ENCODE measurements at places on chromosomes 16 and 17.

GRCh38 chr17:28982131-28982793, 23.6 kb downstream of the SEZ6 start:
- peak; percentile 60 for DNase-seq

DNA sequence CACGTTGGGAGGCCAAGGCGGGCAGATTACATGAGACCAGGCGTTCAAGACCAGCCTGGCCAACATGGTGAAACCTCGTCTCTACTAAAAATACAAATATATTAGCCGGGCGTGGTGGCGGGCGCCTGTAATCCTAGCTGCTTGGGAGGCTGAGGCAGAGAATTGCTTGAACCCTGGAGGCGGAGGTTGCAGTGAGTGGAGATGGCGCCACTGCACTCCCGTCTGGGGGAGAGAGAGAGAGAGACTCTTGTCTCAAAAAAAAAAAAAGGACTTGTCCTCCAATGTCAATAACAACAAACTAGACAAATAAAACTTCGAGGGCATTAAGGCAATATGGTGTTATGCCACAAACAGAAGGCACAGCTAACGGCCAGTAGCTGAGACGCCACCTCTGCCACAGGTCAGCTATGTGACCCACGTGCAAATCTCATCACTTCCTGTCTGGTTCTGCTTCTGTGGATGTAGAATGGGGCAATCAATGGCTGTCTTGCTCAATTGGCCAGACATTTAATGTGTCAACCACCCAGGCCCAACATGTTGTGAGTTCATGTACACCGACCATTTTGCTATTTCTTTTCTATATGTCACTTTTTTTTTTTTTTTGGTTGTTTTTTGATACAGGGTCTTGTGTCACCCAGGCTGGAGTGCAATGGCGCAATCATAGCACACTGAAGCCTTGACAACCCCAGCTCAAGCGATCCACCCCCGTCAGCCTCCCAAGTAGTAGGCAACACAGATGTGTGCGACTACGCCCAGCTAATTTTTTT, 834 bp upstream of the TXNDC11 start:
- no peak for DNase-seq

GRCh38 chr17:79994602-79995001, 41.1 kb downstream of the TBC1D16 start:
- no peak for DNase-seq

DNA sequence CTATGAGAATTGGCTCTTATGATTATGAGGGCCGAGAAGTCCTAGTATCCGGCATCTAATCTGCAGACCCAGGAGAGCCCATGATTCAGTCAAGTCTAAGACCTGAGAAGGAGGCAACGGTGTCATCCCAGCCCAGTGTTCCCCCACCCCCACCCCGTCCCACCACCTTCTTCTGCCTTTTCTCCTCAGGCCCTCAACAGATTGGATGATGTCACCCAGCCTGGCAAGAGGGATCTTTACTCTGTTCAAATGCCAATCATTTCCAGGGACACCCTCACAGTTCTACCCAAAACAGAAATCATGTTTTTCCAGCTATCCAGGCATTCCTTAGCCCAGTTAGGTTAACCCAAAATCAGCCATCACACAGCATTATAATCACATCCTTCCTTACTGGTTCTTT, 10.0 kb upstream of the GAA start:
- no peak for DNase-seq

DNA sequence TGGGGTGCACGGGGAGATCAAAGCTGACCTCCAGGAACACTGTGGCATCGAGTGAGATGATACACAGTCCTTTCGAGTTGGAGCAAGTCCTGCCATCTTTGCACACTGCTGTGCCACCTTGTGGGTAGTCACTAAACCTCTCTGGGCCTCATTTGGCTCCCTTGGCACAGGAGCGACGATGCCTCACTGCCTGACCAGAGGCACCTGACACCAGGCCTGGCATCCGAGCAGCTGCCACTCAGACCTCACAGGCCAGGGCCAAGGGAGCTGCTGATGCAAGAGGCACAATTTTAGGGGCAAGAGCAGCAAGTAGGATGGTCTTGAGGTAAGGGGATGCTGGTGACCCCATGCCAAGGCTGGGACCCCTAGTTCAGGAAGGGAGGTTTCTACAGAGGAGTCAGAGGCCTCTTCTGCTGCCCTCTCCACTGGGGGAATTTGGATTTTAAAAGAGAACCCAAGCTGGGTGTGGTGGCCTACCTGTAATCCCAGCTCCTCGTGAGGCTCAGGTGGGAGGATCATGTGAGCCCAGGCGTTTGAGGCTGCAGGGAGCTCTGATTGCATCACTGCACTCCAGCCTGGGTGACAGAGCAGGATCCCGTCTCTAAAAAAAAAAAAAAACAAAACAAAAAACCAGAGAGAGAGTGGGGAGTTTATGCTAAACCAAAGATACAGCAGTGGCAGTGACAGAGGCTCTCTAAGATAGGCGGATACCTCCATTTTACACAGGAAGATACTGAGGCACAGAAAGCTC, 6.7 kb upstream of the ADGRG1 start:
- DNase-seq: no peak

- no peak for DNase-seq
Observed at GRCh38 chr17:7308625-7309433, 1.4 kb downstream of the EIF5A start.

DNA sequence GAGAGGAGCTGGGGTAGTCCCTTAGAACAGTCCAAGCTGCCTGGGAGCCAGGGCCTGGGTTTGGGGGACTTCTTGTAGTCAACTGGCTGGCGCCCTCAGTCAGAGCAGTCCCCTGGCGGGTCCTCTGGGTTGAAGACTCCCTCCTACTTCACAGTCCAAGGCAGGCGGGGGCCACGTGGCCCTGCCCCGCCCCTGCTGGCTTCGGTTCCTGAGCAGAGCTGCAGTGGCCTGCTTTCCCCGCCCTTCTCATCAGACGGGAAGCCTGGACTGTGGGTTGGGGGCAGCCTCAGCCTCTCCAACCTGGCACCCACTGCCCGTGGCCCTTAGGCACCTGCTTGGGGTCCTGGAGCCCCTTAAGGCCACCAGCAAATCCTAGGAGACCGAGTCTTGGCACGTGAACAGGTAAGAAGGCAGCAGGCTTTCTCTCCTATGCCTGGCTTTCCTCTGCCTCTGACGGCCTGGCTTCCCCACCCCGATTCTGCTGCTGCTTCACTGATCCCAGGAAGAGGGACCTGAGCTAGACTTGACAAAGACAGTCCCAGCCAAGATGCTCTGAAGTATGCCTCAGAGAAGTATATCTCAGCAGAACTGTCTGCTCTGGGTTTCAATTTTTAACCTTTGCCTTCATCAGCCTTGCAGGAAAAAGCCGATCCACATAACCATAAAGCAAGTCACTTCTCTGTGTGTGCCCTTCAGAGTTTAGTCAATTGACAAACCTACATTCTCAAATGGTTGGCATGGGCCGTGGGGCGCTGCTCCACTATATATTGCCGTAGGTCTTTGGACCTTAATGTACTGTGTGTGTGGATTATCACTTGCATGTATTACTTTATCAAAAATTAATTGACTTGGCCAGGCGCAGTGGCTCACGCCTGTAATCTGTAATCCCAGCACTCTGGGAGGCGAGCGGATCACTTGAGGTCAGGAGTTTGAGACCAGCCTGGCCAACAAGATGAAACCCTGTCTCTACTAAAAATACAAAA, 56.3 kb downstream of the SF3B3 start:
- DNase-seq: no peak

DNA sequence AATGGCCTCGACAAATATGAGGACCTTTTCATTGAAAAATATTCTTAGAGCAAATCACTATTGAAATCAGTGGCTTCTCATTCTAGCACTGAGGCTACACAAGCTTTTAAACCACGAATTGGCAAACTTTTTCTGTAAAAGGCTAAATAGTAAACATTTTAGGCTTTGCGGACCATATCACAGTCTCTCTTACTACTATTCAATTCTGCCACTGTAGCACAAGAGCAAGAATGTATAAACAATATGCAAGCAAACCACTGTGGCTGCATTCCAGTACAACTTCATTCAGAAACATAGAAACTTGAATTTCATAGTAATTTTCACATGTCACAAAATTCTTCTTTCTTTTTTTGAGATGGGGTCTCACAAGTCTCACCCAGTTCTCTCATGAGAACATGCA, 49.1 kb downstream of the PHLPP2 start:
- no peak for DNase-seq

DNA sequence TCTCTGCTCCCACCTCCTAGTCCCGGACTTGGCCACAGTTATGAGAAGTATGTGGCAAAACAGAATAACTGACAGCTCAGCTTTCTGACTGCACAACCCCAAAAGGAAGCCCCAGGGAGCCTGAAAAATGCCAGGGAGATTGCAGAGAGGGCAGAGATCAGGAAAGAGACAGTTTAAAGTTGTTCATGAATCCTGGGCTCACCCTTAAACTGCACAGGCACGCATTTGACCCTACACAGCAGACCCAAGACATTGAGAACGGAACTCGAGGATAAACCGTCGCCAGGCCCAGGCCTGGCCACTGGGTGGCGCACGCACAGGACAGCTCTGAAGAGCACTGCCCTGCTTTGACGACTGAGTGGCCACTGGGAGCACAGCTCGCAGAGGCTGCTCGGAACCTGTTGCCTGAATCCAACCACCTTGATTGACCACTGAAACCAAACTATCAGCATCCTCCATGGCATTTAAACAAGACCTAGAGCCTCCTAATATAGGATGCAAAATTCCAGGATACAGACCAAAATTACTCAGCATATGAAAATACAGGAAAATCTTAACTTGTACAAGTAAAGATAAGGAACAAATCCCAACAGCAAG, 114.0 kb downstream of the C16orf95 start:
- peak; percentile 50 for DNase-seq

DNA sequence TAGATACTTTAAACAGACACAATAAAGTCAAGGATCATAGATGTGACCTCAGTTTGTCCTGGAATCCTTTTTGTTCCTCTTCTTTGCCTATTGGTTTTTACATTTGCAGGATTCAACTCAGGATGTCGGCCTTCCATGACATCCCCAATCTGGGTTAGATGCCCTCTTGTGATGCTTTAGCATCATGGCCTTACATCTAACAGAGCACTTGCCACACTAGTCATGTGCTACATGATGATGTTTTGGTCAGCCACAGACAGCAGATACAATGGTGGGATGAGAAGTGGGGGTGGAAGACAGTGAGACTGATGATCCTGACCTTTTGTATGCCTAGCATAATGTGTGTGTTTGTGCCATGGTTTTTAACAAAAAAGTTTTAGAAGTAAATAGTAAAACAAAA, 1.8 kb upstream of the SYNRG start:
- DNase-seq: no peak

- DNase-seq: peak; percentile 62
Observed at GRCh38 chr16:30166202-30166902, 17.1 kb upstream of the CORO1A start.

DNA sequence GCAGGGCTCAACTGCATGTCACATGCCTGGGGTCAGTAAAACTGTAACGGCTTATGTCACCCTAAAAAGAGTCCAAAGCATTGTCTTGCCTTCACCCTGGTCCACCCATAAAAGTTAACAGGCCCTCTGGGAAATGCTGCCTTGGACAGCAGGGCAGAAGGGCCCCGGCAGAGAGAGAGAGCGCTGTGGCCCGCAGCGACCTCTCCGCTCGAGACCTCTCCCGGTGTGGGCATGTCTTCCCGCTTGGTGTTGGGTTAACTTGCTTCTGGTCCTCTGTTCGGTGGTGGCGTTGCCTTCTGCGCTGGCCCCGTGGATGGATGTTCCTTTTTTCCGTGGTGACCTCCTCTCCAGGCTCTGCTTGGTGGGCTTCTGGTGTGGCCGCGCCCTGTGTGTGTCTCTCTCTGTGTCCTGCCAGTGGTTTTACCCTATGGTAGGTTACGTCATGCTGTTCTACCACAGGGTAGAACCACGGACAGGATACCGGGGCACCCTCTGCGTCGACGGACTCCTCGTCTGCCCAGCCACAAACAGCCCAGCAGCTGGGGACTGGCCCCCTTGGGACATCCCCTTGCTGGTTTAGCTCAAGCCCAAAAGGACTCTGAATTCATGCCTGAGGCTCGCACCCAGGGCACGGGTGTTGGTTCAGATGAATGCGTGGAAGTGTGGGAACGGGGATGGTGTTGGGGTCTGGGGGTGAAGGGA, 18.3 kb upstream of the CLEC18A start:
- DNase-seq: no peak

- DNase-seq: no peak
Observed at GRCh38 chr16:89122322-89122851, 28.7 kb downstream of the ACSF3 start.

DNA sequence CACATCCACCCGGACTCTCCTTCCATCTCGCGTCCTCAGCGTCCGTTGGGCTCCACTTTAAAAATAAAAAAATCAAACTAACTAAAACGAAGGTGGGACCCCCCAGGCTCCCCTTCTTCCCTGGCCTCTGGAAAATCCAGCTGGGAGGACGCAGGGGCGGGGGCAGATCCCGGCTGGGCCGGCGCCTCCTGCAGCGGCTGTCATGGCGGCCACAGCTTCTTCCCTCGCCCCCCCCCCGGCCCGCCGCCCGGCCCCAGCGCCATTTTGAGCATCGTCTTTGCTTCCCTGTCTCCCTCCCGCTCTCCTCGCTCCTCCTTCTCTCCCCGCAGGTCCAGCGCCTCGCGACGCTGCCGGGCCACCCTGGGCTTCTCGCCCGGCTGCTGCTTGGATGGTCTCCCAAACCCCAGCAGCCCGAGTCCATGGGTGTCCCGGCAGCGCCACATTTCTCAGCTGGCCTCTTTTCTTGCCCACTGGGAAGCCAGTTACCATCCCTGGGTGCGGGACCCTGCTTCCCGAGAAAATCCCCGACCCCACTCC, 3.3 kb downstream of the HOXB2 start:
- DNase-seq: no peak

- DNase-seq: peak; percentile 23
Observed at GRCh38 chr16:58814348-58814801, 80.3 kb upstream of the GOT2 start.

DNA sequence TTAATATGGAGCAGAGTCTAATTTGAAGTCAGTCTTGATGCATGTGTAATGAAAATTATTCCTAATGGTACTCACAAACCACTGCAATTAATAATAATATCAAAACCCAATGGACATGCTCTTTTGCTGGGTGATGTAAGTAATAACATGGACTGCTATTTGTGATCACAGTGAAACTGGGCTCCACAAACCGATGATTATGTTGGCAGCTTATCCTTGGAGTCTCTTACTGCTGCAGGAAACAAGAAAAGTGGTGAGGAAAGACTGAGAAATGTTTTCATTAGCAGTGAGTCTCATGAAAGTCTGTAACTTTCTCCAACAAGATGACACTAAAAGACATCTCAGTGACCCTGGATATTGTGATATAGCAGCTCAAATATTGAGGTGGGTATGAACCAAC, 45.2 kb downstream of the TMEM100 start:
- DNase-seq: no peak
